Activated naive CD8-positive, alpha-beta T cell treated with anti-CD3 and anti-CD28 coated beads for 36 hours (primary cell): ENCODE measurements at places on chromosomes 3 and 15. TPM values are rescaled to one million over a fixed set of nuclear protein-coding genes. Genes with fewer than 3 reads are reported as not detected.
A peak's percentile ranks its signal among the peaks of the same experiment; 100 is the strongest.

Gene HRG
- not detected for total RNA-seq

Gene FANCD2OS
- total RNA-seq: not detected

Gene CCR4
- 8.1 TPM for total RNA-seq

DNA sequence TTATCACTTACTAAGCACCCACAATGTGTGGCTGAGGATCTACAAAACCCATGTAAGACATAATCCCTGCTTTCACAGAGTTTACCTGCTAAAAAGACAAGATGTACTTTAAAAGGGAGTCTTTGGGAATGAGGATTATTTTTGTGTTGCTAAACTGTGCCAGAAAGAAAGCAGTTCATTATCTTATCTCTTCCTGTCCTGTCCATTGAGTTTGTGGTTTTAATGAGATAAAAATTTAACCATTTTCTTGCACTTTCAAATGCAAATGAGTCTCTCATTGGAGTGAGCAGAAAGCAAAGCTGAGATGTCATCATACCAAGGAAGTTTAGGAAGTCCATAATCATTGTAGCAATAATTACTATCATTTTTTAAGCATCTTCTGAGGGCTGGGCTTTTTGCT, 231.2 kb upstream of the ADAMTS9 start:
- no peaks in the 10 kb centered on the region for H3K36me3 ChIP-seq
- H3K27me3 ChIP-seq: no peaks in the 10 kb centered on the region
- DNase-seq: no peak
- no peak overlapping the region for H3K4me3 ChIP-seq
- no peak overlapping the region for H3K27ac ChIP-seq
- no peaks in the 10 kb centered on the region for H3K4me1 ChIP-seq

DNA sequence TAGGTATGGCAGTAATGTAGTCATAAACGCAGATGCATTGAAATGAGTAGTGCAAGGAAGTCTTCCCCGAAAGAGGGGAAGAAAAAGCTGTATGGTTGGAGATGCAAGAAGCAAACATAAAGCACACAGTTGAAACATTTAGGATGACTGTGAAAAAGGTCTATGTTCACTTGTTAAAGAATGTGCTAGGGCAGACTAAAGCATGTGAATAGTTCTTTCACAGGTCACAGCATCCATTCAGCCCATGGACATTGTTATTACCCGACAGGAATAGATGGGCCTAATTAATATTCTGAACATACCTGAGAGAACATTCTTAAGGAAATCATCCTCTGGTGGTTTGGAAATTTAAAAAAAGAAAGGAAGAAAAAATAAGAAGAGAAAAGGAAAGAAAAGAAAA, 595.2 kb downstream of the ZIC1 start:
- no peak overlapping the region for H3K4me3 ChIP-seq
- no peak overlapping the region for H3K27ac ChIP-seq
- no peaks in the 10 kb centered on the region for H3K27me3 ChIP-seq
- no peaks in the 10 kb centered on the region for H3K36me3 ChIP-seq

DNA sequence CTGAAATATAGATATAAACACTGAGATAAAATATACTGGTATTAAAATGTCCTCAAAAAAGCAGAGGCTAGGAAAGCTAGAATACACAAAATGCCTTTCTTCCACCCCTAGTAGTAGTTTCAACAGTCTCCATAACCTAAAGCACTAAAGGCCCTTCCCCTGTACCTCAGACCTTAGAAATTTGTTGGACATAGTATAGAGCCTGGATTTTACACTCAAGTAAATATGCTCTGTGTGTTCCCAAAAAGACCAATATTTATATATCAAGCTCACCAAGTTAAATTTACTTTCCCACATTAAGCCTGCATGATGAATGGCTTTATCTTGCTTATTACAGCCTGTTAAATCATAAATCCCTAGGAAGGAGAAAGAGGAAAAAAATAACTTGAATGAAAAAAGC, 378.7 kb upstream of the AZI2 start:
- H3K27ac ChIP-seq: no peak overlapping the region
- no peak for DNase-seq
- no peaks in the 10 kb centered on the region for H3K27me3 ChIP-seq
- no peaks in the 10 kb centered on the region for H3K36me3 ChIP-seq
- H3K4me3 ChIP-seq: no peak overlapping the region
- H3K4me1 ChIP-seq: no peaks in the 10 kb centered on the region

GRCh38 chr3:67635257-67635656, 19.2 kb downstream of the SUCLG2 start:
- H3K27me3 ChIP-seq: no peaks in the 10 kb centered on the region
- H3K27ac ChIP-seq: peak overlapping the region; percentile 47
- DNase-seq: no peak
- peaks cover 58% of the 10 kb centered on the region for H3K4me1 ChIP-seq

GRCh38 chr15:27293607-27294006, 322.6 kb downstream of the GABRG3 start:
- no peak overlapping the region for H3K27ac ChIP-seq
- no peaks in the 10 kb centered on the region for H3K27me3 ChIP-seq
- no peak overlapping the region for H3K4me3 ChIP-seq

- H3K4me3 ChIP-seq: peak overlapping the region; percentile 29
- H3K27ac ChIP-seq: peak overlapping the region; percentile 46
- H3K36me3 ChIP-seq: peaks cover 4% of the 10 kb centered on the region
- peak; percentile 69 for DNase-seq
- H3K27me3 ChIP-seq: no peaks in the 10 kb centered on the region
Observed at GRCh38 chr15:40787344-40787841, 17.6 kb downstream of the C15orf62 start.

GRCh38 chr3:188282871-188283270, 128.9 kb downstream of the LPP start:
- no peak overlapping the region for H3K27ac ChIP-seq
- H3K4me3 ChIP-seq: no peak overlapping the region
- H3K4me1 ChIP-seq: peaks cover 45% of the 10 kb centered on the region
- H3K27me3 ChIP-seq: no peaks in the 10 kb centered on the region
- DNase-seq: no peak
- H3K36me3 ChIP-seq: peaks cover 3% of the 10 kb centered on the region

DNA sequence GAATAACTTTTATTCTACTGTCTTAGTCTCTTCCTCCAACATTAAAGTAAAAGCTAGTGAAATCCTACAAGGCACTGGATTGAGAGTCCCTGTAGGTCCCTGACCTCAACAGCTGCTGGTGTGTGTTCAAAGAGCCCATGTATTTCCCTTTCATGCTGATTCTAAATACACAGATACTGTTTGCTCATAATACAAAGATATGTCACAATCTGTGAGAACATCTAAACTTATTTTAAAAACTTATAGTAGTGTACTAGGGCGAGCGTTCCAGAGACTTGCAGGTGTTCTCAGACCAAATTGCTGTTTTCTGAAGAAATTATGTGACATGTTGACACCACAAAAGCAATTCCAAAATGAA, 145.9 kb upstream of the LIPC start:
- H3K36me3 ChIP-seq: peaks cover 3% of the 10 kb centered on the region
- no peak for DNase-seq
- peaks cover 12% of the 10 kb centered on the region for H3K4me1 ChIP-seq
- H3K4me3 ChIP-seq: no peak overlapping the region
- H3K27me3 ChIP-seq: no peaks in the 10 kb centered on the region
